ENCODE measurements at places on chromosomes 16 and 17. TPM values are rescaled to one million over a fixed set of nuclear protein-coding genes. Genes with fewer than 3 reads are reported as not detected.

TSR1 gene
- 59.3 TPM for total RNA-seq

MYH1 gene
- total RNA-seq, result not detected

UTP18 gene
- 72.0 TPM for total RNA-seq

TPSB2 gene
- 0.18 TPM for total RNA-seq

CD300C gene
- not detected for total RNA-seq

CSF3 gene
- not detected for total RNA-seq

Measured in K562 (cell line).